Nucleus accumbens (tissue), 56 donors: ENCODE measurements at places on chromosomes 3 and 15.
A peak's percentile ranks its signal among the peaks of the same experiment; 100 is the strongest.

- no peak for DNase-seq
Measured at GRCh38 chr3:43217206-43217605, 69.1 kb upstream of the SNRK start.

- DNase-seq, result no peak
Measured at GRCh38 chr3:108124337-108125152, 33.7 kb upstream of the CD47 start.

GRCh38 chr3:111324645-111325044 is 217.4 kb upstream of the CD96 start:
- no peak for DNase-seq

DNA sequence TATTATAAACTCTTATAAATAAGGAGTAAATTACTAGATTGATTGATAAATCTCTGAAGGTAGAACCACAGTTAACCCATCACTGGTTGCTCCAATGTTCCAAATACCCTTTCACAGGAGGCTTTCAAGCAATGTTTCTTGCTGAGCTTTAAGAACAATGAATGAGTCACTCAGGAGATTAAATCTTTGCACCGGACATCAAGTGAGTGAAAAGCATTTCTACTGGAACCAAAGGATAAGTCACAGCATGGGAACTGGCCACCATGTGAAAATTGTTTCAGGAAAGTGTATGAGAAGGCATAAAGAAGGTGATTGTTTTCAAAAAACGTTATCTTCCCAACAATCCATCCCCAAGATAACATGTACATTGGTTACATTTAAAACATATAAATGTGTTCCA is 90.6 kb downstream of the CNTN3 start:
- no peak for DNase-seq

GRCh38 chr3:40793730-40794129 is 269.0 kb downstream of the ZNF621 start:
- DNase-seq, result no peak

- DNase-seq, result no peak
Measured at GRCh38 chr3:126025862-126026261, 56.9 kb downstream of the ROPN1B start.

DNA sequence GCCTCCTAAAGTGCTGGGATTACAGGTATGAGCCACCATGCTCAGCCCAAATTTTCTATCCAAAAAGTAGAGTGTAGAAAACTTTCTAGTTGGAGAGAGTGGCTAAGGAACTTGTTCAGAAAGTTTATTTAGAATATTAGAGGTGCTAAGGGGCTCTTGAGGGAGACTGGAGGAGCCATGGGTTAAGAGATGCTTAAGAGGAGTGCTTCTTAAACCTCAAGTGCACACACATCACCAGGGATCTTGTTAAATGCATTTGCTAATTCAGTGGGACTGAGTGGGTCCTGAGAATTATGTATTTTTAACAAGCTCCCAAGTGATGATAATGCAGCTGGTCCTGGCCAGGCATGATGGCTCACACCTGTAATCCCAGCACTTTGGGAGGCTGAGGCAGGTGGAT is 29.7 kb upstream of the SLMAP start:
- DNase-seq, result no peak

DNA sequence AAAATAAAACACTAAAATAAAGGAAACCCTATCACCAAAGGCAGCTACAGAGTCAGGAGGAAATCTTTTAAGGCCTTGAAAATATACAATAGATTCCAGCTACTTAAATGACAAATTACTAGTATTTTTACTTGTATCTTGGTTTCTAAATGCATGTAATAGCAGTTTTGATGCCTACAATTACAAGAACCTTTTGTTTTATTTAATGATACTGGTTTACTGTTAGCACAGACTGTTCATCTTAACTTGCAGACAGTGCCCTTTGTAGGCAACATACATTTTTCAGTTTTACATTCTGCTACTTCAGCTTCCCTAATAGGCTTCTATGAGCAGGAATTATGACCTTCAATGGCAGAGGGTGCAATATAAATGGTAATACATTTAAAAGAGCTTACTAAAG is 54.1 kb downstream of the ZNF280D start:
- no peak for DNase-seq

DNA sequence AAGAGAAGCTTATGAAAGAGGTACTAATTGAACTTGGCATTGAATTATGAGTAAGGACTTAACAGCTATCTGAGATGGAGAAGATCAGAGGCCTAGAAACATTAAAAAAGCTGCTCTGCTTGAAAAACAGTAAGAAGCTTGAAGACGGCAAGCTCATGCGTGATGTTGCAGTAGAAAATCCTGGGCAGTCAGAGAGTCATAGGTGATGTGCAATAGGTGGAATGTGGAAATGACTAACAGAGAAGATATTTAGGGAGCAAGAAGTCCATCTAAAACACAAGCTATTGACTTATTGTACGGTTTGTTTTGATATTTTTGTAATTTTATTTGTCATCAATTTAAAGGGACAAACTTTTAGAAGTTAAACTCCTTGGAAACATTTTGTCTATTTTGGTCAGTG is 1101.4 kb downstream of the ROBO2 start:
- DNase-seq, result no peak

DNA sequence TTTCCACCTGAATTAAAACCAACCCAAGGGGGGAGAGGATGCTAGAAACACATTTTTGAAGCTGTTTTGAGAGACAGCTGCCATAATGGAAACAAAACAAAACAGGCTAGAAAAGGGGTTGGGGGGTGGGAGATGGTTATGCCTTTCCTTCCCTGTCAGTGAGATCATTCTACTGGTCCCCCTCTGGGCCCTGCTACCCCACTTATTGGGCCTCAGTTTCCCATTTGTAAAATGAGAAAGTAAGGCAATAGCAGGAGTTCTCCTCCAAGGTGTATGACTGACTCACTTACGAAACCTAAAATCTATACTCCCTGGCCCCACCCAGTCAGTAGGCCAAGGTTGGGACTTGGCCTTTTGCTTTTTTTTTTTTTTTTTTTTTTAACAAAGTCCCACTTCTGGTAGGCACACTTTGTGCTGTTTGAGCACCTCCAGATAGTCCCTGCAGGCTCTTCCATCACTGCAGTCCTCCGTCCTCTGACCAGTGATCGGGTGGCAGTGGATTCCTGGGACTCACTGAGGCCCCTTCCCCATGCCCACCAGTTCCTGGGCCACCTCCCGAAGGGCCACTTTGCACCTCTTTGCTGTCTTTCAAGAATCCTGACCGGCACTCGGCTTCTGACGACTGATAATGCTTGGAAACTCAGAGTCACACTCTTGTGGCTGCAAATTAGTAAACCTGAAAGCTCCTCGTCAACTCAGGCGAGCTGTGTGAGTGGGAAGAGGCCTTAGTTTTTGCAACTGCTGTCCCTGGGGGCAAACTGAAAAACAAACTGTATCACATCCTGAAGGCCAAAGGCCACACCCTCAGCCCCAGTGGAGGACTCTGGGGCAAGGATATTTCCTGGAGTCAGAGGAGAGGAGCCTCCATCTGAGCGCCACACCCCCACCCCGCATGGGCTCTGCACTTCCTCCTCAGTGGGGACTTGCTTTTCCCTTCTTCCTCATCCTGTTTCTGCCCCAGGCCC is 6.7 kb upstream of the PSTPIP1 start:
- no peak for DNase-seq

- no peak for DNase-seq
Measured at GRCh38 chr3:49859576-49860305, 3.4 kb upstream of the TRAIP start.

- no peak for DNase-seq
Measured at GRCh38 chr15:21261965-21262850, 178.1 kb downstream of the POTEB3 start.

- no peak for DNase-seq
Measured at GRCh38 chr3:138937690-138938055, 9.3 kb downstream of the FOXL2 start.

DNA sequence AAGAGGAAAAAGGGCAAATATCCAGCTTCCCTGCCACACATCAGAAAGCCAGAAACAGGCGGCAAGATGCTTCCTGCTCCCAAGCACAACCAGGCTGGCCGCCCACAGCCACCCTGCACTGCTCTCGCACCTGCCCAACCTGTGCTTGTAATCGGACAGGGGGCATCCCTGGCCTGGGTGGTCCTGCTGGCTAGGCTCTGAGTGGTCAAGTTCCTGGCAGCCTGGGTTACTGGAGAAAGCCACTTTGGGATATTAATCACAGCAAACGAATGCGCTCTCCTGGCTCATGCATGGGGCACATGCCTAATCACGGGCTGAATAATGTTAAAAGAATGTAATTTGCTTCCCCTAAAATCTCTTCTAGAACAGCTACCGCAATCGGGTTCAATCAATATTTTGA is 442.4 kb downstream of the MCTP2 start:
- DNase-seq, result no peak

- no peak for DNase-seq
Measured at GRCh38 chr15:68921926-68922325, 8.4 kb upstream of the SPESP1 start.

GRCh38 chr3:154224366-154224765 is 99.9 kb downstream of the DHX36 start:
- no peak for DNase-seq

DNA sequence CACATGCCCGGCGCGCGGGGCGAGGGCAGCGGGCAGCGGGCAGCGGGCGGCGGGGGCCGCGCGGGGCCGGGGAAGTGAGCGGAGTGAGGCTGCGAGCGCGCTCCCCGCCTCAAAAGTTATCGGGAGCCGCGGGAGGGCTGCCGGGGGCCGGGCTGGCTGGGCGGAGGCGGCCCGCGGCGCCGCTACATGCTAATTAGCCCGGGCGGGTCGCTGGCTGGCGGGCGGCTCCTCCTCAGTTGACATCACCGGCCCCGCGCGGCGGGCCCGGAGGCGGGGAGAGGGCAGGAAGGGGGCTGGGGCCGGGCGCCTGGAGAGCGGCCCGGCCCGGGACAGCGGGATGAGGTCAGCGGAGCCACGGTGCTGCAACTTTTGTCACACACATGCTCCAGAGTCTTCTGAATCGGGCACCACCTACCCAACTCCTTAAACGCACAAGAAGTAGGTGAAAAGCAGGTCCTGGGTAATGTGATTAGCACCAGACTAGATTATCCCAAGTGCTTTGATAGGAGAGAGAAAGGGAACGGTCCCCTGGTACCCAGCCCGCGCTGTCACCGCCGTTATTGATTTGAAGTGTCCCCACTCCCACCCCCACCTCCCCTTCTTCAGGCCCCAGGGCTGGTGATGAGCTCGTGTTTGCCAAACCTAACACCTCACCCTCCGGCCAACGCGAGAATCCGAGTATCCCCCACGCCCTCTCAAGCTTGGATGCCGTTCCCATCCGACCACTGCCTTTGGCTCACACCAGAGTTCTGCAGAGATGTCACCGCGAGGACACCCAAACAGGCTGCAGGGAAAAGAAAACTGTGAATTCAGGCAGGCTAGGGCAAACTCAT is at the start of gene HEG1:
TSS of gene HEG1 (minus strand) at position 85 of the 833 bp plus-strand sequence. CDS start 107 bp downstream, outside the sequence.
- peak; percentile 70 for DNase-seq

DNA sequence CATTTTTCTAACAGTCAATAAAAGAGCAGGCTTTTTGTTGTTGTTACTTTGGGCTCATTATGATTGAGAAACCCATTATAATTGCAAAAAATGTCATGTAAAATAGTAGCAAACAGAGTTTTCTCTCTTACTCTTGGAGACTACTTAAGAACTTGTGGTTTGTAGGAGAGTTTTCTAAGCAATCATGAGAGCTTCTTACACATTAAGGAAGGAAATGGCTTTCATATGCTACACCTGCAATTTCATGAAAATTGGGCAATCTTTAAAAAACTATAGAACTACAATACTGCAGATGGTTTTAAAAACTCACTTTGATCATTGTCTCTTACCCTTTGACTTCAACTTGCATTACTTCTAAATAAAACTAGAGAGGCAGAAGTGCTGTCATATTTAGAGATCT is 701.8 kb downstream of the ZPLD1 start:
- no peak for DNase-seq

GRCh38 chr3:152638707-152639450 is 196.1 kb upstream of the P2RY1 start:
- DNase-seq, result no peak

DNA sequence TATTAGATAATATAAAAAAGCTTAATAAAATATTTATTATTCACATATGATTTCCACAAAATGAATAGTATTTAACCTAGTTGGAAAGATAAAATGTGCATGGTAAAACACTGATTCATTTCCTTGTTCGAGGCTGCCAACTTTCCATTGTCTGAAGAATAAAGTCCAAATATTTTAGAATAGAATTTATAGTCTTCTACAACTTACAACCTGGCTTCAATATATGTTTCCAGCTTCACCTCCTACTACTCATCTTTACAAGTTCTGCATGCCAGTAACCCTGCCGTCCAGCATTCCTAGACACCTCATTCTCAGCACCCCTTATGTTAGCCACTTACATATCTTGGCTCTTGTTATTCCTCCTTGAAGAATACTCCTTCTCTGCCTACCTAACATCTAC is 244.5 kb downstream of the FGF12 start:
- no peak for DNase-seq

- no peak for DNase-seq
Measured at GRCh38 chr3:160649596-160649995, 27.4 kb upstream of the ARL14 start.

- DNase-seq, result no peak
Measured at GRCh38 chr3:109963831-109964230, 626.5 kb upstream of the DPPA4 start.

GRCh38 chr3:189903562-189904250 is 217.0 kb downstream of the P3H2 start:
- no peak for DNase-seq

- no peak for DNase-seq
Measured at GRCh38 chr3:66501483-66502244, 842 bp upstream of the LRIG1 start.

GRCh38 chr15:98428253-98428989 is 219.9 kb upstream of the IGF1R start:
- peak; percentile 25 for DNase-seq

DNA sequence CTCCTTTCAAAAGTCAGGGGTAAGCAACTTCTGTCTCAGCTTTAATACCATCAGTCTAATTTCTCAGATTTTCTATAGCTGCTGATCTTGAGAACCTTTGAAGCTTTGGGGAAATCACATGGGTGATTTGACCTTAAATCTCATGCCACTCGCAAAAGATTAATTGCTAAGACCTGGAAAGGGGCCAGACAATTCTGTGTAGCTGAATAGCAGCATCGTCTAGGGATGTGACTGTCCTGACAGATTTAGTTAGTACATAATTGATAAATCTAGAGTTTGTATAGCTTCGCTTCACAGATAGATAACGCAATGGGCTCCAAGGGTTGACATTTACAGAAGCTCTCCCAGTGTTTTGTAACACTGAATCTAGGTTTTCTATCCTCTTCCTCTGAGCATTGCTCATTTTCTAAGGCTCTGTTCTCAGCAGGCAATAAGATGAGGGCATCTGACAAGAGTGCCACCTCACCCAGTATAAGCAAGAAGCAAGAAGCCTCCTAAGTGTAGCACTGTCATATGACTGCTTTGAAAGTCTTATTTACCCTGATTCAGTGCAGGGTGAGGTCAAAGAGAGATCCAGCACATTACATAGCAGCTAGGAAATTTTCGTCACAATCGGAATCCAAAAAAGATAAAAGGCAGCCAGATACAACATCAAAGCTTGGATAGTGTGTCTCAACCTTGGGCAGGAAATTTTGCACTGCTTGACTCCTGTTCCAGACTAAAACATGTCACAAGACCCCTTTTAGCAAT is 47.7 kb upstream of the DUT start:
- DNase-seq, result no peak
